ENCODE measurements at places on chromosomes 12 and 14.

GRCh38 chr12:120998435-120998834, 17.9 kb downstream of the C12orf43 start:
- DNase-seq = no peak

GRCh38 chr14:39423793-39424192, 8.4 kb downstream of the FBXO33 start:
- DNase-seq = no peak

DNA sequence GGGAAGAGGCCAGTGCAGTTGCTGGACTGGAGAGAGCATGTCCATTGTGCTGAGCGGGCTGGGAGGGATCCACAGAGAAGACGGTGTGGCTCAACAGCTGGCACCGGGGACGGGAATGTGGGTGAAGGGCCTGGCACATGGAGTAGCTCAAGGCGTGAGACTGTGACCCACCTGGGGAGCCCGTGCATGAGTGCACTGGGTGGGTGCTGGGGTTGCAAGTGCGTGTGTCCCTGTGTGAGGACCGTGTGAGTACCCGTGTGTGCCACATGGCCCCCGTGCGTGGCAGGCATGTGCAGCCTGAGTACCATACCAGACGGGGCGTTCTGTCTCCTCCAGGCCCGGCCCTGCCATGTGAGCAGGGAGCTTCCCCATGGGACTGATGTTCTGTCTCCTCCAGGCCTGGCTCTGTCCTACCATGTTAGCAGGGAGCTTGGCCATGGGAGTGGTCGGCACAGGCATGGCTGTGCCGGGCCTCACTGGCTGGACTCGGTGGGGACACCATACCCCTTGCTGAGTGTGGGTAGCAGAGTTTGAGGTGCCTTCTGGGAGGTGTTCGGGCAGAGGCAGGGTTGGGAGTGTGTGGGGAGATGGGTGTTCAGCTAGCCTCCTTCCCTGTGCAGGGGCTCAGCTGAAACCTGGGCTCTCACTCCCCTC, 234.4 kb downstream of the TMEM121 start:
- DNase-seq = no peak

DNA sequence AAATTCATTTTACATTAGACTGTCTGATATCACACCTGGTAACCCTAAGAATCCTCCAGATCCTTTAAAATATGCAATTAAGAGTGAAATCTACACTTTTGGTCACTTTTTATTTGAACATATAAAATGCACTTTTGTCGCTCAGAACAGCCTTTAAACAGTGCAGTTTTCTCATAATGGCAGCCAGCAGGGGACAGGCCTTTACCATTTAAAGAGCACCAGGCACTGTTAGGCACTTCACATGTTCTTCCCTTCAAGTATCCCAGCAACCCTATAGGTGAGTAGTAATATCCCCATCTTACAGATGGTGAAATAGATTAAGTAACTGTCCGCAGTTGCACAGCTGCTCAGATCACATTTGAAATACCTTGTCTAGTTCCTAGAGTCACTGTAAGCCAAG, 11.3 kb upstream of the SAMD4A start:
- no peak for DNase-seq

GRCh38 chr12:64008596-64008995, 164.1 kb downstream of the SRGAP1 start:
- no peak for DNase-seq

GRCh38 chr12:45329238-45329637, 113.3 kb downstream of the ANO6 start:
- DNase-seq = no peak

DNA sequence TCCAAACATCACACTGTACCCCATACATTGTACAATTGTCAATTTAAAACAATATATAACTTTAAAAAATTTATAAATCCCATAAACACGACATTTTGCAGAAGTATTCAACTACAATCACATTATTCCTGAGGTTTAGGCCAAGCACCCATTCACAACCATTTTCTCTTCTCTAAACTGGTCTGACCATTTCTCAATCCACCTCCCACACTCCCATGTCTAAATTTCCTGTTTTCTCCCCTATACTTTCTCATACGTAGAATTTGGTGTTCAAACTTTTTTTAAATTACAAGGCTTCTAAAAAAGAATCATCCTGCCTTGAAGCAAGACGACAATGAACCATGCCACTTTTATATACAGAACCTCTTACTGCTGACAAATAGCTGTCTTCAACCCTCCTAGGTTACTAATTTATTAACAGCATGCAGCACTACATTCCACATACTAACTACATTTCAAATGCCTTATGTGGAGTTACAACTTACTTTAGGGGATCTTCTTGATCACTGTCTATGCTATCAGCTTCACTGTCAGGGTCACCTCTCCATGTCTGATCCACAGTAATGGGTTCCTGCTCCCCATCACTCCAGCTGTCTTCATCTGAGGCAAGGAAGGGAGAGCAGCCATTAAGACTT, 3.4 kb downstream of the KANSL2 start:
- no peak for DNase-seq

DNA sequence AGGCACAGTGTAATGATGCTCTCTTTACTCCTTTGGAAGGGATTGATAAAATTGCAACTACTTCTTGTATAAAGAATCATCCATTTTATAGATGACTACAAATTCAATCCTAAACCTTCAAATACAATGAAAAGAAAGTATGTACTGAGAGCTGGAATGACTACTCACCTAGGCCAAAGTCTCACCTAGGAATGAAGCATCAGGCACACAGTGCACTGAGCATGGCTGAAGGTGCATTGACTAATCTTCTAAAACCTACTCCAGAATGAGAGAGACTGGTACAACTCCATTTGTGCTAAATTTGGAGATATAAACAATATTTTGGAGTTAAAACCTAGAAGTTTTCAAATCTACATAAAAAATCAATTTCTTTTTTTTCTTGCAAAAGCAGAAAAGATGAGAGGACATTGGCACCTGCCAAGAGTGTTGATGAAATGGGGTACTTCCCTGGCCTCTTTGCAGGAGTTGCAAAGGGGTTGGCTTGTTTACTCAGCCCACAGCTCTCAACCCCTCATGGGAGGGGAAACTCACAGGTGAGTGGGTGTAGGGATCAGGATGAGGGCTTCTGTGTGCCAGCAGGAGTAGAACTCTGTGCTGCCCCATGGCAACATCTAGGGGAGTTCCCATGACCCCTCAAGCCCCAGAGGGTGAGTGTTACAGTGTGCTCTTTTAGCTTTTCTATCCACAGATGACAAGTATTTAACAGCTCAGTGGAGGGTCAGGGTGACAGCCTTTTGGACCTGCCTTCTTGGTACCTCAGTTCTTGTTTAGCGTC, 31.3 kb downstream of the CLECL1 start:
- no peak for DNase-seq

DNA sequence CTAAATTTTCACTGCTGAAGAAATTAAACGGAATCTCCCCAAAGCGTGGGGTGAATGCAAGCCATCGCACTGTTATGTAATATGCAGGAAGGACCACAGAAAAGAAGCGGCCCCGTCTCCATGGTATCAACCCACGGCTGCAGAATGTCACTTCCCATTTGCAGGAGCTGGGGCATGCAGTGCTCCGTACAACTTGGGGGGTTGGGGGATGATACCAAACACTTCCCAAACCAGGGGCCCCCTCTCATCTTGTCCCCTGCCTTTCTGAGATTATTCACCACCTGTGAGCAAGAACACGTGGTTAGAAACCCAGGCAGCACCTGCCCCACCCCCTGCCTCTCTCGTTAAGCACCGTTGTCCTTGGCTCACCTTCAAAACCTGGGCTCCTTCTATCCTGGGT, 505.1 kb upstream of the TMEM132C start:
- DNase-seq = no peak

- DNase-seq = no peak
Measured at GRCh38 chr14:59337141-59337611, 128.0 kb downstream of the GPR135 start.

- DNase-seq = no peak
Measured at GRCh38 chr14:102799684-102800562, 22.7 kb downstream of the TRAF3 start.

GRCh38 chr14:35998303-35998702, 172.2 kb downstream of the BRMS1L start:
- no peak for DNase-seq

DNA sequence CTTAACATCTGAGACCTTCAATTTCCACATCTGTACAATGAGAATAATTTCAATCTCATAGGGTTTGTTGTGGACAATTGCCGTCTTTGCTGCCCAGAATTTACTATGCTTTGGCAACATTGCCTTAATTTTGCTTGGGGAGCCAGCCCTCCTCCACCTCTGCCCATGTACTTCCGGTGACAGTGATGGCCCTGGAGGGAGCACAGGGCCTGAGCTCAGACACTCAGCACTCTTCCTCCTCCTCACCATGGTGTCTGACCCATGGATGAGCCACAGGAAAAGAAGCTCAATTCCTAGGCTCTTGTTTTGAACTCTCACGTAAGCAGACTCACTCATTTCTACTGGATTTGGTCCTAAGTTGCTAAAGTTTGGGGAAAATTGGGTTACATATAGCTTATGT, 58.2 kb downstream of the TBC1D30 start:
- no peak for DNase-seq

- DNase-seq = no peak
Measured at GRCh38 chr14:82879949-82880535, 1346.4 kb upstream of the SEL1L start.

DNA sequence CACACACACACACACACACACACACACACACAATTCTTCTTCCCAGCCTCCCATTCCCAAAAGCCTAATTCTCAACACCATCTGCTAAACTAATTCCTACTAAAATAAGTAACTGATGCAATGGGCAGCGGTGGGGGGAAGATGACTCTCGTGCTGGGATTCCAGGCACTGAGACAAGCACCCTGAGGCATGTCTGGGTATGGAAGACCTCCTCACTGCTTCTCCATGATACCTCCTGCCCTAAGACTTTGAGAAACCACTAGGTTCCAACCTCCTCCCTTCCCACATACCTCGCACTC, 789 bp upstream of the VWF start:
- no peak for DNase-seq

GRCh38 chr12:68113644-68114043, 45.9 kb downstream of the IFNG start:
- DNase-seq = peak; percentile 40

GRCh38 chr12:37547611-37548010, 769.0 kb upstream of the ALG10B start:
- DNase-seq = no peak

DNA sequence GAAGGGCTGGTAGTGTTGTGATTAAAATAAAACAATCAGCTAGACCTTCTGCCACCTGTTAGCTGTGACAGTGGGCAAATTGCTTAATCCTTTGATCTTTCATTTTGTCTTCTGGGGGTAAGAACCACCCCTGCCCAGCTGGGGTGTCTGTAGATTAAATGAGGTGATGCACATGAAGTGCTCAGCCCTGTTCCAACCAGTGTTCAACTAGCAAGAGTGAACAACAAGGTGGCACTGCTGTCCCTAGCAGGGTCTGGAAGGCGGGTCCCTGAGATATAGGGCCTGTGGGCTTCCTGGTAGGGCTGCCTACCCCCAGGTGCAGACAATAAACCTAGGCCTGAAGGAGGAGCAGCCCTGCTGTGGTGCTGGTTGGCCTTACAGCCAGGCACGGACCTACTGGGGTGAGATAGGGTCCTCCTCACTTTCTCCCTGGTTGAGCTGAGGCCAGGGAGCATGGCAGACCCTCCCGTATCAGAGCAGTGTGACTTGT, 60.6 kb downstream of the ARL6IP4 start:
- no peak for DNase-seq

DNA sequence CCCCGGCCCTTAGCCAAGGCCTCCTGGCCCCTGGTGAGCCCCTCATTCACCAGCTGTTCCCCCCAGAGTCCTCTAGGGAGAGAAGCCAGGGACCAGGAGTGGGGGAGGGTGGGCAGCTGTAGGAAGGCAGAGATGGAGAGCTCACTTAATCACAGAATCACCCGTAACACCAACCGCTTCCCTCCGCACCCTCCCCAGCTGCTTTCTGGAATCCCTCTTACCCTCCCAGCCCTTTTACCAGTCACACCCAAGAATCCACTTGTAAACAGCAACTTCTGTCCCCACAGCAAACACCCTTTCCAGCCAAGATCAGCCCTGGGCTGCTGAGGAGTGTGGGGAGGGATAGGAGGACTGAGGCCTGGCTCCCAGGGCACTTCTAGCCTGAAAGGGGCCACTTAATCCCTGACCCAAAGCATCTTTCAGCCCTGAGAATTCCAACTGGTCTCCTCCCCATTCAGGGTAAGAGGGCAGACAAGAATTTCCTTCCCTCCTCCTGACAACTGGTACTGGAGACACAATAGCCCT, 18.8 kb downstream of the NCKAP5L start:
- DNase-seq = no peak

DNA sequence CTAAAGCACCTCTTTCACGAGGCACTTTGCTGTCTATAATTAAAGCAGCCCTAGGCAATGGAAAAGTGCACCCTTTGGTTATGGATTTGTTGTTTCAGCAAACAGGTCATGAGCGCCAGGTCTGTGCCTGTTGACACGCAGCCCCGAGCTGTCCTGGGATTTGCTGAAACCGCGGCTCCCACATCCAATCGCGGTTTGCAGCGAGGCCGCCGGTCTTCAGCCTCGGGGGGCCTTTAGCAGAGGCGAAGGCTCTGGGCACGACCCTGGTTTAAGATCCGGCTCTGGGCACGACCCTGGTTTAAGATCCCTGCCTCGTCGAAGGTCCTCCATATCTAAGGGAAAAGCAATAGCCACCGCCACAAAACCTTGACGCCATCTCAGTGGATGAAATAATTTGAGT, 79.2 kb downstream of the GLT1D1 start:
- DNase-seq = no peak

DNA sequence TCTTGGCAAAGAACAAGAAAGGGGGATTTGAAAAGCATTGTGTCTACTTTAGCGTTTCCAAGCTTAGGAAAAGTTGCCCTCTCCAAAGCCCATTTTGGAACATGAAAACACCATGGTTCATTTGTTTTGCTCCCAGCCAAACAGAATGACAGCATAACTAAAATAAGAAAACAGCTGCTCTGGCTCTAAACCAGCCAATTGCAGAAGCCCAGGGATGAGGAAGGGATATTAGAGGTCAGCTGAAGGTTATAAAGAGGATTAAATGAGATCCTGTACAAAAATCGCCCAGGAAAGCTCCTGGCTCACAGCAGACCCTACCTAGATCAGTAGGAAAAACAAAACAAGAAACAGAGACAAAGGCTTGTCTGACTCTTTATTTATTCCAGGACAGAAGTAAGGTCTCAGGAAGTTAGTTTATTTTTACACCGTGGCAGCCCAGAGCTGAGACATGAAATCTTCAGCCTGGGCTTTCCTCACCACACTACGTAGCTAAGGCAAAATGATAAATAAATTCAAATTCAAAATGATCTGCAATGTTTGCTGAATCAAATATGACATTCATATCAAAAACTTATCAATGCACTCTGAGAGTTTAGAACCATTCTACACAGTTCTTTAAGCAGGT, 25.9 kb downstream of the SPX start:
- no peak for DNase-seq

DNA sequence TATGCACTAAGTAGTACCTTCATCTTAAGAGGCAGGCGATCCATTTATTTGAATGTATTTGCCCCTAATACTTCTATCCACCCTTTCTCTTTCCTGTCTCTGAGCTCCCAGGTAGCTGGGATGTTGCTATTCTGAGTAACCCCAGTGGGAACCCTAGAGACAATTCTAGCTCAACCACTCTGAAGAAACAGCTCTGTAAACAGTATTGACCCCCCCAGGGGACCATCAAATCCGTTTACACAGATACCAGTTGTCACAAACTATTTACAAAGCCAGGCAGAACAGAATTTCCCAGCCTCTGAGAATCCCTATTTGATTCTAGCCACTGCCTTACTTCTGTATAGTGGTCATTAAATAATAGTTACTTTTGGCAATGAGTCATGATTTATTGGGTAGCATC, 64.9 kb downstream of the MIPOL1 start:
- no peak for DNase-seq

- no peak for DNase-seq
Measured at GRCh38 chr12:22631863-22632463, 7.0 kb downstream of the ETNK1 start.

- DNase-seq = peak; percentile 69
Measured at GRCh38 chr12:19382111-19382526, 57.2 kb upstream of the AEBP2 start.

Data from stimulated activated CD4-positive, alpha-beta T cell treated with anti-CD3 and anti-CD28 coated beads, Interleukin-1b, Interleukin-23, amount 100 ng/mL, for 48 hours (primary cell).